ENCODE measurements at places on chromosomes 3 and 15.

- DNase-seq = no peak
Observed at GRCh38 chr15:96468036-96468435, 137.5 kb downstream of the NR2F2 start.

DNA sequence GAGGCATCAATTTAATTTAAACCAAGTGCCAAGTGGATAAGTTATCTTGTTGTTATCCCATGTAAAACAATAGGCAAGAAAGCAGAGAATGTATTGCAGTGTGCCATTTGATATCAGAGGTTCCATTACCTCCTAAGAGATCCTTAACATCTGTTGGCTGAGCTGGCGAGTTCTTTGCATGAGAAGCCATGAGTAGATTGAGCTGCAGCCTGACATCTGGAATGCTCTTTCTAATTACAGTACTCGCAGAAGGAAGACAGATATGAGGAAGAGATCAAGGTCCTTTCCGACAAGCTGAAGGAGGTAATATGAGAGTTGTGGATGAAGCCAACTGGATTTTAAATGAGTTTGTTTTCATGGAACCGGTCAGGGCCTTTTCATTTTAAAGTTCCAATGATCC is 19.4 kb downstream of the TPM1 start:
- no peak for DNase-seq

DNA sequence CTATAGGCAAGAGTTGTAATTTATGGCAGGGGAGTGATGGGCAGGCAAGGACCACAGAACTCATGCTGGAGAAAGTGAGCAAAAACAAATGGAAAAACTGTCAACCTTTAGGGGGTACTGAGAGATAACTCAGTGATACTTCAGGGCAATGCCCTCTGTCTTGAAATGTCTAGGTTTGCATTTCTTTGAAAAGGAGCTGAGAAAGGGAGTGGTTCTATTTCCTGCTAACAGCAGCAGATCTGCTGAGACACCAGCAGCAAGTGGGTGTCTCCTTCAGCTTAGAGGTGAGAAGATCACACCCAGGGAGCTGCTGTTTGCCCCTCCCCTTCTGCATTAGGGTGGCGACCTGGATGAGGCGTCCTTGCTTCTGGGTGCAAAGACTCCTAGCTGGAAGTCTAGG is 42.3 kb upstream of the XIRP1 start:
- DNase-seq = no peak

- DNase-seq = no peak
Observed at GRCh38 chr3:193335031-193335430, 43.5 kb downstream of the ATP13A5 start.

GRCh38 chr3:186785495-186786018 is 2.2 kb downstream of the EIF4A2 start:
- no peak for DNase-seq

DNA sequence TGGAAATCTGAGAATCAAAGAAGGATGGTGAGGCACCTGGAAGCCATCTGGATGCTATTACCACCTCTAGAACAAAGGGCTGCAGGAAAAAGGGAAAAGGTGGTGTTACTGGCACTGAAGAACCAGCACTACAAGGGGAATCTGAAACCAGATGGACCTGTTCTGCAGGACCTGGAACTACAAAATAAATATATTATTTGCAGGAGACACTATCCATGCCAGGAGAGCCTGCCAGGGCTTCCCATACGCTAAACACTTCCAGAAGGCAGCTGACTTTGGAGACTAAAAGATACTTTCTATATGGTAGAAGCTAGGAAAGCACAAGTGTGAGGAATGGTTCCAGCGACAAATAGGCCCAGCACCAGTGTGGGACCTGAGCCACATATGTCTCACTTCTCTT is 83.4 kb upstream of the POU1F1 start:
- no peak for DNase-seq

DNA sequence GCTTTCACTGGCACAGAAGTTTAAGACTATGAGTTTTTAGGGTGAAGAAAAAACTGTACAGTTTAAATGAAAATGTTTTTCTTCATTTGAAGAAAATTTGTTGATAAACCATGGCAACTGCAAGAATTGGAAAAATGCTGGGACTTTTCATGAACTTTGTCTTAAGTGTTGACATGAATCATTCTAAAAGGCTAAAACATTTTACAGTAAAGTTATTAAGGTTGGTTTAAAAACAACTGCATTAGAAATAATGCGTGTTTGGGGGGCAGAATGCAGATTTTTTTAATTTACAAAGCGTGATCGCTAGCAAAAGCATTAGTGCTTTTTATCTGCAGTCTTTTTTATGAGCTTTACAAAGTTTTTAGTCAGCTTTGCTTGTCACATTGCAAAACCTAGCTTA is 601.9 kb upstream of the TGFBR2 start:
- DNase-seq = no peak

GRCh38 chr3:16522834-16523233 is 9.3 kb upstream of the RFTN1 start:
- no peak for DNase-seq

GRCh38 chr3:182795389-182795782 is 2.1 kb downstream of the ATP11B start:
- no peak for DNase-seq

DNA sequence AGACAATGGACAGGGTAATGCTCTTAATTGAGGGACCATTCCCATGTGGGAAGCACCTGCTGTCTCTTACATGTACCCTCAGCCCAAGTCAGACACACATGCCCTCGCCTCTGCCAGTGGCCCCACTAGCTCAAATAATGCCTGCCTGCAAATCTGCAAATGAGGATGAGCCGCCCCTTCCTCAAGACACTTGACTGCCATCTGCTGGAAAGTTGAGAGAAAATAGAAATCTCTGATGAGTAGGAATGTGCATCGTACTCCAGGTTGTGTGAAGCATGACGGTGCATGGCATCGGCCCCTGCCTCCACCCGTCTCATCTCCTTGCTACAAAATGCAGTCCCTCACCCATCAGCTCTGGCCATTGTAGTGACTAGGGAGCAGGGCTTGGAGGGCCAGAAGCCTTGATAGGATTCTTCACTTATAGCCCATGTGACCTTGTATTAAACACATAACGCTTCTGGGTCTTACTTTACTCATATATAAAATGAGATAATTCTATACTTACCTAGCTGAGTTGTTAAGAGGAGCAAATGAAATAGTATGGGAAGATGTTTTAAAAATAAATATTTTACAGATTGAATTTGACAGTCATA is 6.3 kb upstream of the SCN5A start:
- DNase-seq = no peak

DNA sequence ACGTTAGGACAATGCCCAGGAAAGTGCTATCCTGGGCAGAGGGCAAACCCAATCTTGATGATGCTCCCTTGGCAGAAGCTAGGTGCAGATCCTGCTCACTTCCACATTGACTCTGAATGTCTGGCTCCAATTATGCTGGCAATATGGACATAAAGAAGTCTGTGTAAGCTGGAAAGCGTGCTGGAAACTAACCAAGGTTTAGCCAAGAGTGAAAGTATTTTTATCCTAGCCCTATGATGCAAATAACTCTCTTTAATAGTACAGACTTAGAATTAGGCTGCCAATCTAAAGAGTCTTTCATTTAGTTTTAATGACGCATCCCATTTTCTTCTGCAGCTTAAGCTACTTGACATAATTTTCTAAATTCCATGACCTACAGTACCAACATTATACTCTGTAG is 571.8 kb downstream of the TUSC7 start:
- DNase-seq = no peak

- no peak for DNase-seq
Observed at GRCh38 chr3:10232137-10232536, 16.1 kb upstream of the TATDN2 start.

DNA sequence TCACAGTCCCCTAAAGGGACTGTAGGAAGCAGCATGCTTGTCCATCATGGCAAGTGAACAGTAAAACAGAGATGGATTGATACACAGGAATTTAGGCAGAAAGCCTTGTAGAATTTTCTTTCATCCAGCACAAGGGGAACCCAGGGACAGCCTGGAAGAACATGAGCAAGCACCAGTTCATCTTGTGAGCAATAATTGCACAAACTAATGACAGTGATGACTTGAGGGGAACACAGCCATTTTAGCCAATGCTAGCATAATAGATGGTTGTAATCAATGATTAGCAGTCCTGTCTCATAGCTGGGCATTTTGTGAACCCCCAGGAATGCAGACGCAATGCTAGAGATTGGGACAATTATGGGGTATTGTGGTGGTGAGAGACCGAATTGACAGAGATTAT is 6.7 kb downstream of the CD200 start:
- DNase-seq = no peak

DNA sequence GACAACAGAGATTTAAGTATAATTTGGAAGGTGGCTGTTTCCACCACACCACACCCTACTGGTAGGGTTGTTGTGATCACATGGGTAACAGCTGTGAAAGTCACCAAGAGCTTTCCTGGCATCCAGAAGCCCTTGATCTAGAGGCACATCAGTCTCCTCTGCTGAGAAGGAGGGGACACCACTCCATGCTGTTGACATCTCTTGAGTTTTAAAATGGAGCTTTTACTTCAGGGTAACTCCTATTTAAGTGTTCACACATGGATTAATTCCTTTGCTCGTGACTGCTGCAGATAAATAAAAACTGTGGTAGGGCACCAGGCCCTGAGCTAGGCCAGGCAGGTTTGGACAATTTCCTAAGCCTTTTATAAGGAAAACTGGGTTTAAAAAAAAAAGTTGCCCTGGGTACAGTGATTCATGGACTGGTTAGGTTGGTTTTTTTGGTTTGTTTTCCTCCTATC is 7.5 kb downstream of the EXOSC7 start:
- DNase-seq = no peak

GRCh38 chr15:66735909-66736305 is 33.9 kb downstream of the SMAD6 start:
- no peak for DNase-seq

DNA sequence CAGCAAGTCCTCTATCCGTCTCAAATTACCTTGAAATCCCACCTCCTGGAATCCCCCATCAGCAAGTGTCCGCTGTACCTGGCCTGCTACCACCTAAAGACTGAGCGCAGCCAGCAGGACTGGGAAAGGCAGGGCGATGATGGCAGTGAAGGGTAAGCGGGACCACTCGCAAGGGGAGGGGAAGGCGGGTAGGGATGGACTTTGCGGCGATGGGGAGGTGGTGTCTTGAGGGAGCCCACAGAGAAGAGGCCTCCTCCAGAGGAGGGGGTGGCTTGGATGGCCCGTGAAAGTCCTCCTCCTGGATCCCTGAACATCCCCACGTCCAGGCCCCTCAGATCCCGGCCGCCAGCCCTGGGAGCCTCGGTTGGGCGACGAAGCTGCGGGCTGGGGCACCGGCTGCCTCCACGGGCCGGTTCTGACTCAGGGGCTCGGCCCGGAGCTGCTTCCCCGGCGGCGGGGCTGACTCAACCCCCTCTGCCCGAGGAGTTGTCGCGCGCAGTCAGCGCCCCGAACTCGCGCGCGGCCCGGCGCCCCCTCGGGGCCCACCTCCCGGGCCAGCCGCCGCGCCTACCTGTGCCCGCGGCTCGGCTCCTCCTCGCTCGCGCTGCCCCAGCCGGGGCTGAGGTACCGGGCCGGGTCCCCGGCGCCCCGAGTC is 512 bp downstream of the LARP6 start:
- DNase-seq = no peak

DNA sequence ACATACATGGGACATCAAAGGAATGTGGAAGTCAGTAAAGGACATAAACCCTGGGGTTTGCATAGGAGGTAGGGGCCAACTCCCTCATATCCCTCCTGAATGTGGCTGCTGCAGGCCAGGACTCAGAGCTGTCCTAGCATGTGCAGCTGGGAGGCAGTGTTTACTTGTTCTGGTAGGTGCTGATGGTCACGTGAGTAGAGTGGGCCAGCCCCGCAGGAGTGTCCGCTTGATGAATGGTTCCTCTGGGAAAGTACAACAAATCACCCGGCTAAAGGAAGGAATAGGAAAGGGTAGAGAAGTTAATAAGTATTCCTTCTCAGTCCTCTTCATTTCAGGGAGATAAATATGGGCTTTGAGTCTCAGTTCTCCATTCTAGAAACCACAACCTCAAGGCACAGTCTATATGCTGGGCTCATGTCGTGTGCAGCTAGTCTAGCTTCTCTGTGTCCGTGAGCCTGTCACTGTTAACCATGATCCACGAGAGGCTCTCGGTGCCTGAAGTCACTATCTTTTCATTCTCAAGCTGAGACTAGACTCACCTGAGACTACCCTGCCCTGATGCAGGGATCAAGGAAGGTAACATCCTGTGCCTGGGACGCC is 17.9 kb downstream of the RIOX2 start:
- no peak for DNase-seq

GRCh38 chr3:154795582-154795981 is 284.5 kb upstream of the MME start:
- DNase-seq = no peak

GRCh38 chr3:7205535-7205934 is 344.6 kb downstream of the GRM7 start:
- no peak for DNase-seq

DNA sequence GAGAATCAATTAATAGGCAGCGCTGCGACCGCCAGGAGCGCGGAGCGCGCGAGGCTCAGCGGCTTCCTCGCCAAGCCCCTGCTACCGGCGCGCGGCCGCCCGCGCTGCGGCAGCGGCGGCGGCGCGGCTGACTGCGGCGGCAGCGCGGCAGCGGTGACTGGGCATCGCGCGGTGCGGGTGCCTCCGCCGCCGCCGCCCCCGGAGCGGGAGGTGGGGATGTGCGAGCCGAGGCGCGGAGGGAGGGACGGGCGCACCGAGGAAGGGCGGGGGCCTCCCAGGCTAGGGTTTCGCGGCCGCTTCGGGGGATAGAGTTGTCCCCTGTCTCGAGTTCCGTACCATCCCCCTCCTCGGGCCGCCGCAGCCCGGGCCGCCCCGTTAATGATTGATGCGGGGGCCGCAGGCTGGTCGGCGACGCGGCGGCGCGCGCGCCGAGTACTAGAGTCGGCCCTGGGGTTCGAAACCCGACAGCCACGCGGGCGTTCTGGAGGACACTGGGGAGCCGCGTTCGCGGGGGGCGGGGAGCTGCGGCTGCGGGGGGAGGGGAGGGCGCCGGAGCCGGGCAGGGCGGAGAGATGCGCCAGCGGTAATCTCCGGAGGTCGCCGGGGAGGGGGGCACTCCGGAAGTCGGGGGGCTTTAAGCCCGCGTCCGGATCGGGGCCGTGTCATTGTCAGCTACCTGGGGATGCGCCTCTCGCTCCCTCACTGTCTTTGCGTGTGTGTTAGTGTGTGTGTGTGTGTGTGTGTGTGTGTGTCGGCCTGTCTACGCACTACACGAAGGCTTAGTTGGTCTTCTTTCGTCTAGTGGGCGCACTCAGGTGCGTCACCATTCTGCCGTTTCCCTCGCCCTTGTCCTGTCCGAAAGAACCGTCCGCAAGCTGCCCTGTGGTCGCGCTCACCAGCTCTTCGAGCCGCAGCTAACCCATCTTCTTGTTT is at the start of gene PAQR9:
Gene PAQR9 (minus strand): TSS at position 159 of the 933 bp plus-strand sequence. CDS start 338 bp downstream, outside the sequence.
- DNase-seq = no peak

DNA sequence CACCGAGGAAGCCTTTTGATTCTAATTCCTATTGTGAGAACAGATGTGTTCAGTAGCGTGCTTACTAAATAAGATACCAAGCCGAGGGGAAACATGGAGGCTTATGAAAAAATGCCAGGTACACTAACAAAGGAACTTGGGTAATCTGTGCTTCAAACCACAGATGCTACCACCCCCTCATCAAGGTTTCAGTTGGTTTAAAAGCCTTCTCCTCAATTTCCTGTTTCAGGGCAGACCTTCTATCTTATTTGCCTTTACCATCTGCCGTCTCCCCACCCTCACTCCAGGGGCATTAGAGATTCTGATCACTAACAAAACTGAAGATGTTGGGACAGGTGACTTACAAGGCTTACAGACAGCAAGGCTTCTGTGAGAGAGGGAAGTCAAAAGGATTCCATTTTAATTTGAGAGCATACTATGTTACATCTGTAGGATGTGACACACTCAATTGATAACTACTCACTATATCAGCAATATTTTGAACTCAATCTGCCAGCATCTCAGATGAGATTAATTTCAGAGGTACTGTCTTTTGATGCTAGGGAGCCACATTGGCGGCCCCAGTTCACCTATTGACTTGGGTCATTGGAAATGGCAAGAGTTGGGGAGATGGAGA is 60.6 kb upstream of the PLCL2 start:
- no peak for DNase-seq

Measured in substantia nigra (tissue), 51 donors.